AG04450 (cell line): ENCODE measurements at places on chromosomes 6 and 20. TPM values are rescaled to one million over a fixed set of nuclear protein-coding genes. Genes with fewer than 3 reads are reported as not detected.

MAP7 gene
- polyA plus RNA-seq = 0.29 and 0.30 TPM in 2 replicates

CEP85L gene
- polyA plus RNA-seq = 7.4 and 7.5 TPM in 2 replicates

GRCh38 chr6:18218233-18218632, 46.1 kb downstream of the DEK start:
- DNase-seq = no peak

C20orf144 gene
- polyA plus RNA-seq = 0.09 and 0.14 TPM in 2 replicates

NANP gene
- polyA plus RNA-seq = 5.9 and 6.7 TPM in 2 replicates

GRCh38 chr6:22411376-22412105, 114.7 kb upstream of the PRL start:
- DNase-seq = no peak

TGM3 gene
- polyA plus RNA-seq = not detected in 2 replicates

VSTM2L gene
- polyA plus RNA-seq = 0.25 and 0.50 TPM in 2 replicates

- DNase-seq = peak; percentile 29
Measured at GRCh38 chr20:48338717-48339116, 489.1 kb downstream of the PREX1 start.
